Sigmoid colon (tissue), 7 donors: ENCODE measurements at places on chromosomes 6 and 20. TPM values are rescaled to one million over a fixed set of nuclear protein-coding genes. Genes with fewer than 3 reads are reported as not detected.
A peak's percentile ranks its signal among the peaks of the same experiment; 100 is the strongest.

The TBXT gene
- total RNA-seq = not detected

The ADGRB3 gene
- total RNA-seq = 9.4 TPM

The XKR7 gene
- 0.14 TPM for total RNA-seq

The ADNP gene
- 52.6 TPM for total RNA-seq

The SCUBE3 gene
- 2.1 TPM for total RNA-seq

The SRF gene
- total RNA-seq = 92.4 TPM

The RNF5 gene
- total RNA-seq = 118 TPM

The UBE2V1 gene
- total RNA-seq = 67.1 TPM

The CLDN20 gene
- not detected for total RNA-seq

The C20orf141 gene
- not detected for total RNA-seq

The CALHM5 gene
- total RNA-seq = 2.1 TPM

The ETV7 gene
- total RNA-seq = not detected

The UBD gene
- total RNA-seq = not detected

The ANKRD6 gene
- total RNA-seq = 8.0 TPM

The TMEM14C gene
- 151 TPM for total RNA-seq

The SRMS gene
- total RNA-seq = not detected

- H3K27ac ChIP-seq = no peak overlapping the region
- H3K27me3 ChIP-seq = no peaks in the 10 kb centered on the region
- H3K4me3 ChIP-seq = no peak overlapping the region
- no peaks in the 10 kb centered on the region for H3K36me3 ChIP-seq
- DNase-seq = no peak
These were observed 80.4 kb upstream of the IYD start for GRCh38 chr6:150288456-150288855.

- no peak for DNase-seq
- H3K4me3 ChIP-seq = no peak overlapping the region
- no peaks in the 10 kb centered on the region for H3K36me3 ChIP-seq
- no peaks in the 10 kb centered on the region for H3K27me3 ChIP-seq
These were observed 27.8 kb downstream of the FGD2 start for GRCh38 chr6:37033255-37033654.

DNA sequence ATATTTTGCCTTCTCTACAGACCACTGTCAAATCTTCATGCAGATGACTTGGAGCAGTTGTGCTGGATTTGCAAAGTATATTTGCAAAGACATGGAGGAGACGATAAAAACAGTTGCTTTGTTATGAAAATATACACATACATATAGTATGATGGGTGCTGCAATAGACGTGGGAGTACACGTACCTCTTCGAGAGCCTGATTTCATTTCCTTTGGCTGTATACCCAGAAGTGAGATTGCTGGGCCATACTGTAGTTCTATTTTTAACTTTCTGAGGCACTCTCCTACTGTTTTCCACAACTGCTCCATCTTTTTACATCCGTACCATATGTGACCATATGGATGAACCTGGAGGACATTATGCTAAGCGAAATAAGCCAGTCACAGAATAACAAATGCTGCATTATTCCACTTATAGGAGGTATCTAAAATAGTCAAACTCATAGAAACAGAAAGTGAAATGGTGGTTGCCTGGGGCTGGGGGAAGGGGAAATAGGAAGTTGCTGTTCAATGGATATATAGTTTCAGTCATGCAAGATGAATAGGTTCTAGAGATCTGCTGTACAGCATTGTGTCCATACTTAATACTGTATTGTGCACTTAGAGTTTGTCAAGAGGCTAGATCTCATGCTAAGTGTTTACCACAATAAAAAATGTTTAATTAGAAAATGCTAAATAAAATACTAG lies 223.8 kb downstream of the HAO1 start:
- no peaks in the 10 kb centered on the region for H3K4me1 ChIP-seq
- no peak overlapping the region for H3K27ac ChIP-seq
- DNase-seq = no peak
- H3K27me3 ChIP-seq = no peaks in the 10 kb centered on the region

- H3K27me3 ChIP-seq = peaks cover 43% of the 10 kb centered on the region
- H3K4me1 ChIP-seq = peaks cover 15% of the 10 kb centered on the region
- no peak overlapping the region for H3K4me3 ChIP-seq
- DNase-seq = no peak
- no peaks in the 10 kb centered on the region for H3K36me3 ChIP-seq
These were observed 1.1 kb upstream of the TMEM74B start for GRCh38 chr20:1185790-1186334.

GRCh38 chr6:111984081-111984480 lies 69.8 kb upstream of the CCN6 start:
- H3K4me3 ChIP-seq = no peak overlapping the region
- no peaks in the 10 kb centered on the region for H3K4me1 ChIP-seq

GRCh38 chr6:164206807-164207423 lies 792.4 kb downstream of the QKI start:
- no peaks in the 10 kb centered on the region for H3K4me1 ChIP-seq
- no peak overlapping the region for H3K27ac ChIP-seq
- DNase-seq = no peak
- H3K36me3 ChIP-seq = no peaks in the 10 kb centered on the region
- no peak overlapping the region for H3K4me3 ChIP-seq

DNA sequence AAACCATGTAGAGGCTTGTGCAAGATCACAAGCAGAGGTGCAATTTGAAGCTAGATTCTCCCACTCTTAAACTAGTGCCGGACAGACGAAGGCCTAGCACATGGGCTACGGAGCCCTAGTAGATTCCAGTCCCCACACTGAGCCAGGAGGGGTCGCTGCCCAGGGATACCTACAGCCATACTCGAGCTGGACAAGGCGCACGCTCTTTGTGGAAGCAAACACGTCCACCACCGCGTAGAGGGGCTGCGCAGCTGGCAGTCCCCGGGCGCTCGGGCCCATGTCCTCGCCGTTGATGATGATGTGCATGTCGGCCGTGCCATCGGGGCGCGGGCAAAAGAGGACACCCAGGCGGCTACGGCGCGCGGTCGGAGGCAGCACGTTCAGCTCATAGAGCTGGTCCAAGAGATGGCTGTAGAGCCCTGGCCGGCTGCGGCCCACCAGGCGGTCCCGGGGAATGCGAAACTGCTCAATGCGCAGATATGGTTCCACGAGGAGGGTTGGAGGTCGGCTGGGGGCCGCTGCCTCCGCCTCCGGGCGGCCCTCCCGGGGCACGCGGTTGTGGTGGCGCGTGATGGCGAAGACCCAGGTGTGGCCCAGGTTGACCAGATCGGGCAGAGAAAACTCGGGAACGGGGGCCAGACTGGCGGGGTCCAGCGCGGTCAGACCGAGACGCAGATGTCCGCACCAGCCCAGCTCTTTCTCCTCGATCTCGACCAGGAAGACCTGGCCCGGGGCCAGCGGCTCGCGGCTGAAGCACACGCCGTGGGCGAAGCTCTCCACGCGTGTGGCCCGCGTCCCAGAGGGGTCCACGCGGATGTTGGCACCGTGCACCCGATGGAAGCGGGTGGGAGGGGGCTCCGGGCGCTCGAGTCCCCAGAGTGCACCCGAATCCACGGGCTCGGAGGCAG lies 677 bp downstream of the NEURL2 start:
- peaks cover 12% of the 10 kb centered on the region for H3K36me3 ChIP-seq
- no peaks in the 10 kb centered on the region for H3K27me3 ChIP-seq
- peak; percentile 94 for DNase-seq
- H3K4me3 ChIP-seq = peak overlapping the region; percentile 87

DNA sequence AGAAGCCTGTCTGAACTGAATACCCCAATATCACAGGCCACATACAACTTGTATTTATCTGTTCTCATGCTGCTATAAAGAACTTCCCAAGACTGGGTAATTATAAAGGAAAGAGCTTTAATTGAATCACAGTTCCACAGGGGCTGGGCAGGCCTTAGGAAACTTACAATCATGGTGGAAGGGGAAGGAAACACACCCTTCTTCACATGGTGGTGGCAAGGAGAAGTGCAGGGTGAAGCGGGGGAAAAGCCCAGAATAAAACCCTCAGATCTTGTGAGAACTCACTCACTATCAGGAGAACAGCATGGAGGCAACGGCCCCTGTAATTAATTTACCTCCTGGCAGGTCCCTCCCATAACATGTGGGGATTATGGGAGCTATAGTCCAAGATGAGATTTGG lies 50.3 kb upstream of the FNDC1 start:
- no peaks in the 10 kb centered on the region for H3K36me3 ChIP-seq
- no peaks in the 10 kb centered on the region for H3K27me3 ChIP-seq
- H3K4me1 ChIP-seq = peaks cover 19% of the 10 kb centered on the region
- DNase-seq = no peak

- H3K27ac ChIP-seq = no peak overlapping the region
- no peaks in the 10 kb centered on the region for H3K27me3 ChIP-seq
- no peaks in the 10 kb centered on the region for H3K4me1 ChIP-seq
- no peak for DNase-seq
These were observed 34.6 kb downstream of the SOX4 start for GRCh38 chr6:21628160-21628559.

- H3K27me3 ChIP-seq = no peaks in the 10 kb centered on the region
- peak overlapping the region; percentile 80 for H3K4me3 ChIP-seq
- H3K36me3 ChIP-seq = peaks cover 13% of the 10 kb centered on the region
- no peak for DNase-seq
- H3K4me1 ChIP-seq = peaks cover 21% of the 10 kb centered on the region
These were observed 1.0 kb upstream of the ECI2 start for GRCh38 chr6:4136354-4136831.

- H3K27me3 ChIP-seq = peaks cover 9% of the 10 kb centered on the region
- no peaks in the 10 kb centered on the region for H3K4me1 ChIP-seq
- no peak for DNase-seq
- no peaks in the 10 kb centered on the region for H3K36me3 ChIP-seq
These were observed 152.7 kb downstream of the ANKRD60 start for GRCh38 chr20:58075586-58076345.

DNA sequence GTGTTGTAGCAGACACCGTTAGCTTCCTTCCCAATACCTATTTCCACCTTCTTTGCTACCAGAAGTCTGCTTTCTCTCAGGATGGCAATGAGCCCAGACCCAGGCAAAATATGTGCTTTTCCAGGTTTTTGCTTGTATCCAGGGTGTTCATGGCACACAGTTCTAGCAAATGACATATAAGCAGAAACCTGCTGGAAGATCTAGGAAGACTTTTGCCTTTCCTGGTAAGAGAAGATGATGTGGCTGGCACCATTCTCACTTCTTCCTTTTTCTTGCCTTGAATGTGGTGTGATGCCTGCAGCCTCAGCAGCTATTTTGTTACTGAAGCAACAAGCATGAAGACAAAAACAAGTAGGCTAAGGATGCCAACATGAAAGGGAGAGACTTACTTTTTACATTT lies 19.2 kb upstream of the TBC1D22B start:
- H3K4me3 ChIP-seq = no peak overlapping the region
- no peaks in the 10 kb centered on the region for H3K27me3 ChIP-seq
- H3K27ac ChIP-seq = no peak overlapping the region
- DNase-seq = no peak
- H3K4me1 ChIP-seq = no peaks in the 10 kb centered on the region
- no peaks in the 10 kb centered on the region for H3K36me3 ChIP-seq

GRCh38 chr20:51199920-51200319 lies 177.0 kb upstream of the KCNG1 start:
- H3K27me3 ChIP-seq = no peaks in the 10 kb centered on the region
- no peak overlapping the region for H3K27ac ChIP-seq
- DNase-seq = no peak
- no peaks in the 10 kb centered on the region for H3K4me1 ChIP-seq
- H3K4me3 ChIP-seq = no peak overlapping the region

DNA sequence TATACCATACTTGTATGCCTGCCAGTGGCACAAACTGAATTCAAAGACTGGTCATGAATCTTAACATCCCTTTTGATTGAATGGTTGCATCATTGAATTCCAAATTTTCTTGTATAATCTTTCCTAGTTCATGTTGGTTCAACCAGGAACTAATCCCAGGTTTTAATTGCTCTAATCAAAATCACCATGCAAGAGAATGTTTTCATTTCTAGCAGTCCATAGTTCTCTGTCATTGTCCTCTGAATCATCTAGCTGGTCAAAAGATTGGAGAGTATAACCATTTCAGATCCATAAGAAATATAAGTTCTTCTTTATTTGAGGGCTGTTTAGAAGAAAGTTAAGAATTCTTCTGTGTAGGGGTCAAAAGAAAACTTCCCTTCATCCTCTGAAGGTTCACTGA lies 57.2 kb downstream of the ZNF292 start:
- H3K4me3 ChIP-seq = no peak overlapping the region
- no peak for DNase-seq
- H3K36me3 ChIP-seq = no peaks in the 10 kb centered on the region
- no peaks in the 10 kb centered on the region for H3K27me3 ChIP-seq

DNA sequence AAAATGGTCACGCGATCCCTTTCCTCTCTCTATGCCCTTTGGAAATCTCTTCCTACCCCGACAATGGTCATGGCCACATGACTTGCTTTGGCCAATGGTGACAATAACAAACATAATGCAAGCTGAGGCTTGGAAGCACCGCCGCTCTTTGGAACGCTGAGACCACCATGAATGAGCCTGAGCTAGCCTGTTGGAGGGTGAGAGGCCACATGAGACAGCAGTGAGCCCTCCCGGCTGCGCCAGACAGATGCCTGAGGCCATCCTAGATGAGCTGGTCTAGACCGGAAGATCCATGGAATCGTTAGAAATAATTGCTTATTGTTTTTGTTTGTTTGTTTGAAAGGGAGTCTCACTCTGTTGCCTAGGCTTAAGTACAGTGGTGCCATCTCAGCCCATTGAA lies 64.2 kb downstream of the STK35 start:
- H3K27me3 ChIP-seq = no peaks in the 10 kb centered on the region
- H3K4me3 ChIP-seq = no peak overlapping the region
- H3K4me1 ChIP-seq = no peaks in the 10 kb centered on the region
- no peak for DNase-seq

- H3K27ac ChIP-seq = no peak overlapping the region
- H3K4me1 ChIP-seq = no peaks in the 10 kb centered on the region
- H3K36me3 ChIP-seq = no peaks in the 10 kb centered on the region
- DNase-seq = no peak
These were observed 130.9 kb downstream of the PAX1 start for GRCh38 chr20:21836346-21836745.

- DNase-seq = no peak
- H3K27ac ChIP-seq = no peak overlapping the region
- no peaks in the 10 kb centered on the region for H3K27me3 ChIP-seq
- peaks cover 8% of the 10 kb centered on the region for H3K4me1 ChIP-seq
- no peaks in the 10 kb centered on the region for H3K36me3 ChIP-seq
- no peak overlapping the region for H3K4me3 ChIP-seq
These were observed 68.9 kb downstream of the FAM217A start for GRCh38 chr6:4010048-4010447.

DNA sequence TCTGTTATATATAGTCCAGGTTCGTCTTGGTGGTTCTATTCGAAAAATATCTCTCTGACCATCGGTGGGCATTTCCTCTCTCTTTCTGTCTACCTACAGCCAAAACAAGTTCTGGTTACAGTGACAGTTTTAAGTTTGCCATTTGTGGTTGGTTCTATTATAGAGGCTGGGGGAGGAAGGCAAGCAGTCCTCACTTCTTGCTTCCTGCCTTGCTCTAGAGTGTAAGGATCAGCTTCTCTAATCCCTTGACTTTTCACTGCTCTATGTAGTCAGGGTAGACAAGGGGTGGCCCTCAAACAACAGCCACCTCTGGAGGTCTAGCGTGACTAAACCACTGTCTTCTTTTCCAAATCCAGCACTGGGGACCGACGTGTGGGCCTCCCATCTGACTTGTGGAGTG lies 16.1 kb downstream of the E2F3 start:
- no peak overlapping the region for H3K4me3 ChIP-seq
- DNase-seq = no peak
- H3K27ac ChIP-seq = no peak overlapping the region

- peaks cover 12% of the 10 kb centered on the region for H3K36me3 ChIP-seq
- H3K27me3 ChIP-seq = no peaks in the 10 kb centered on the region
- no peaks in the 10 kb centered on the region for H3K4me1 ChIP-seq
- H3K27ac ChIP-seq = no peak overlapping the region
These were observed 13.2 kb downstream of the FAM210B start for GRCh38 chr20:56371977-56372376.
